ENCODE measurements at places on chromosomes 12 and 14.
A peak's percentile ranks its signal among the peaks of the same experiment; 100 is the strongest.

DNA sequence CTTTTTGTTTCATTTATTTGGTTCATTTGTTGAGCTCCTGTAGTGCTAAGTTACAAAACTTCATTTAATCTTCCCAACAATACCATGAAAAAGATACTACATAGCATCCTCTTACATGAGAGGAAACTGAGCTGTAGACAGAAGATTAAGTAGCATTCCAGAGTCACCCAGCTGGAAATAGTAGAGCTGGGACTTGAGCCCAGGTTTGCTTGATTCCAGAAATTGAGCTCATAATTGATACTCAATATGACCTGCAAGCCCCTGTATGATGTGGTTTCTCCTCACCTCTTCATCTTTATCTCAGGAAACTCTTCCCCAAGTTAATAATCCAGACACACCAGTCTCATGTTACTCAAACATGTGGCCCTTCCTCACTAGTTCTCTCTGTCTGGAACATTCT, 87.0 kb upstream of the DAAM1 start:
- no peak for DNase-seq

GRCh38 chr12:52377266-52377665, 8.2 kb downstream of the KRT84 start:
- DNase-seq: no peak

DNA sequence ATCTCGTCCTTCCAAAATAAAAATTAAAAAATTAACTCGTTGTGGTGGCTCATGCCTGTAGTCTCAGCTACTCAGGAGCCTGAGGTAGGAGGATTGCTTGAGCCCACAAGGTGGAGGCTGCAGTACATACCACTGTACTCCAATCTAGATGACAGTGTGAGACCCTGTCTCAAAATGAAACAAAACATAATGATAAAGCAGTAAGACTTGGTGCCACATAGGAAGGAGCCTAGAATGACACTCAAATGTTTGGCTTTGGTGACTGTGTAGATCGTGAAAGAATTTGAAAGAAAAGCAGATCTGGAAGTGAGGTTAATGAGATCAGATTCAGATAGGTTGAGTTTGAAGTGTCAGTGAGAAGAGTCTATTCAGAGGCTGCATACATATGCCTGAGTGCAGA, 150.1 kb upstream of the ATP2B1 start:
- no peak for DNase-seq

DNA sequence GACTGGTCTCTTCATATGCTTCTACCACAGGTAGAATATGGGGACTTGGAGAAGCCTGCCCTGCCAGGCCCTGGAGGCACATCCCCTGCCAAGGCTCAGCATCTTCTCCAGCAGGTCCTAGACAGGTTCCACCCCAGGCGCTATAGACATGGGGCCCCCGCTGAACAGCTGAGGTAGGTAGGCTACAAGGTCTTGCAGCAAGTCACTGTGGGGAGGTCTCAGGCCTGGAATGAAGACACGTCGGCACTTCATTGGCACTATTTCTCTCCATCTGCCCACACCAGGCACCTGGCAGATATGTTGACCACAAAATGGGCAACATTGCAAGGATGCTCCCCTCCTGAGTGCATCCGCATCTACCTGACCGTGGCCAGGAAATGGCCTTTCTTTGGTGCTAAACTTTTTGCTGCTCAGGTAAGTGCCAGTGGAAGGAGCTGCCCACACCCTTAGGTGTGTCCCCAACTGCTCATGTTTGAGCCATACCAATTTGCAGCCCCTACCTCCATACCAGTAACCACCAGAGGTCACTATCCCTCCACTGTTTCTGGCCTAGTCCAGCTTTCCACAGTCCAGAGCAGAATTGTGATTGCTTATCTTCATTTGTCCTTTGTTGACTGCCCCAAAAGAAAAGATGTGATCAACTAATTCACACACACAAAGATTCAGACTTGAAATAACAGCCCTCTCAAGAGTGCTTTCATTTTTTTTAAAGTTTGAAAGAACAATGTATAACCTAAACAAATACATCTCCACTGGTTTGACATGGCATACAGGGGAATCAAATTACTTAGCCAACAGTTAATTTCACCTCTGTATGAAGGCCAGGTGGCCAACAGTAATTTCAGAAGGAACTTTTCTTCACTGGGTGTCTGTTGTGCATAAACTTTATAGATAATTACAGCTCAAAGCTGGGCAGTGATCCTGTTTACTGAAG, 16.1 kb downstream of the PIGH start:
- no peak for DNase-seq

GRCh38 chr14:80607430-80608190, 333.9 kb downstream of the CEP128 start:
- no peak for DNase-seq

GRCh38 chr14:52553671-52554575, 1.3 kb downstream of the GPR137C start:
- DNase-seq: peak; percentile 87

Measured in NCI-H187 (cell line).